ENCODE measurements at places on chromosomes 1 and 21. TPM values are rescaled to one million over a fixed set of nuclear protein-coding genes. Genes with fewer than 3 reads are reported as not detected.

Gene SELENON
- total RNA-seq, result 13.2 TPM

Gene SLC25A34
- total RNA-seq, result 1.6 TPM

Gene ATP6V1G3
- not detected for total RNA-seq

Gene CATSPER4
- not detected for total RNA-seq

Gene DESI2
- 32.6 TPM for total RNA-seq

Gene CYP4Z1
- total RNA-seq, result not detected

Gene NTRK1
- total RNA-seq, result 13.3 TPM

Gene MROH7
- total RNA-seq, result 0.09 TPM

All from activated T-helper 17 cell treated with anti-CD3 and anti-CD28 coated beads, Interleukin-2, amount 50 U/mL, for 72 hours (primary cell).